ENCODE measurements at places on chromosomes 3 and 15.

GRCh38 chr15:79849789-79850188 is 47.0 kb downstream of the MTHFS start:
- DNase-seq = no peak

DNA sequence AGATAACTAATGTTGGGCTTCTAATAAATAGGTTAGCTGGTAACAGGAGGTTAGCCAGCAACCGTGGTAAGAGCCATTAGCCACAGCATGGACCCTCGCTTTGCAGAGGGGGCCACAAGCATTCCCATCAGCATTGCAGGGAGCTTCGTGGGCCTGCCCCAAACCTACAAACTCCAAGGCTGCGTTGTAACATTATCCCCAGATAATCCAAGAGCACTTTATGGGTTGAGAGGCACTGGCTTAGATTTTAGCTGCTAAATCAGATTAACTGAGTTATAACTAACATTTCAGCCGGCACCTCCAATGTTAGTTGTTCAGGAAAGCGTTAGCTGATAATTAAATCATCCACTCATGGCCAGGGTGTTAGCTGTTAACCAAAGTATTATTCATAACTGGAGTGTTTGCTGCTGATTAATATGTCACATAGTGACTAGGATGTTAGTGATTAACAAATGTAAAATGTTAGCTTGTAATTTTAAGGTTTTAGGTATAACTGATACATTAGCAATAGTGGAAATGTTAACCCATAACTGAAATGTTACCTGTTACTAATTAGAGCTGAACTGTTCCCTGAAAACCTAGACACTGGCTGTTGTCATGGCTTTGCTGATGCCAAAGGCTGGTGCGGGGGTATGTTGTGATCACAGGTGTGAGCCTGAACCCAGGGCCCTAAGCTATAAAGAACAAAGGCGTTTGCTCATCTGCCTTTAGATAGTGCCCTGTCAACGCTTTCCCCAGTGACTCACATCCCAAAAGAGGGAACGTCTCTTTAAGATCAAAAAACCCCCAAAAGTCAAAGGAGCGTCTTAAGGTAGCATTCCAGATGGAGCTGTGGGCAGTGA is 56.2 kb downstream of the SLC6A6 start:
- DNase-seq = no peak

DNA sequence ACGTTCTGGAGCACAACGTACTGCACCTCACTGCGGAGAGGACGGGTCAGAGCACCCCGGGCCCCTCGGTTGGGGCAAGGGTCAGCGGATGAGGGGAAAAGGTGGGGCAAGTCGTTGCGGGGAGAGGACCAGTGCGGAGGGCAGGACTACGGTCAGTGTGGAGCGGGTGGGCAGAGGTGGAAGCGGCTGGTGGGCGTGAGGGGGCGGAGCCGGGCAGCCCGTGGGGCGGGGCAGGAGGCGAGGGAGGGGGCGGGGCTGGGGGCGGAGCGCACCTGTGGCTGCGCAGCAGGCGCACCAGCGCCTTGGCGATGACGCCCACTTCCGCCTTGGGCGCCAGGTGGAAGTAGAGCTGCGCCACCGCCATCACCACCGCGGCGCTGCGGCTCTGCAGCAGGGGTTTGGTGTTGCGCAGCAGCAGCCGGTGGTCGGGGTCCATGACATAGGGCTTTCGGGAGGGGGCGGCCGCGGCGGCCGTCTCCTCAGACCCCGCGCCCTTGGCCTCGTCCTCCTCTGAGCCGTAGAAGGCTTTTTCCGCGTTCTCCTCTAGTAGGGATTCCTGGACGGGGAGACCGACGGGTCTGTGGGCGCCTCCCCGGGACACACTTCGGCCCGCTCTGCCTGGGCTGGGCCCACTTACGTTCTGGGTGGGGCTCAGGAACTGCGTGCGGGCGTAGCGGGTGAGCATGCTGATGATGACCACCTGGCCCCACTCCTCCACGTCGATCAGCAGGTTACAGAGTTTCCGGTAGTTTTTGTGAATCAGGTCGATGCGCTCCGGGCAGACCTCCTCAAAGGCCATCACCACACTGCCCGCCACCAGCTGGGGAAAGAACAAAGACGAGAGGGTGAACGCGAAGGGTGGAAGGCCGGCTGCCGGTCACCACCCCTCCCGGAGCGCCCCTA is 29.2 kb downstream of the AP3B2 start:
- peak; percentile 86 for DNase-seq

- no peak for DNase-seq
Observed at GRCh38 chr15:72057548-72058091, 60.3 kb downstream of the MYO9A start.

GRCh38 chr3:122006267-122006666 is 15.8 kb downstream of the ILDR1 start:
- DNase-seq = no peak

DNA sequence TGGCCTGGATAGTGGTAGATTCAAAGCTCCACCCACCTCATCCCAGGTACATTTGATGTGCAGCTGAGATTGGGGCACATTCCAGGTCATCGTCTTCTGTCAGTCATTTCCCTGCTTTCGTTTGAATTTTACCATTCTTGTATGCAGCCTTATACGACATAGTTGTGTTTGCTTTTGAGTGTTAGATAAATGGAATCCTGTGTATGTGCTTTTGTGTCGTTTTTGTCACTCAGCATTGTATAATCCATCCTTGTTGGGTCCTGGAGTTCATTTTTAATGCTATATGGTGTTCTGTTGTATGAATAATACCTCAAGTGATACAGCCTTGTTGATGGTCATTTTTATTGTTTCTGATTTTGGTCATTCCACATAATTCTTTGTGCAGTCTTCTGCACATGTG is 7.3 kb downstream of the RCCD1 start:
- no peak for DNase-seq

- DNase-seq = no peak
Observed at GRCh38 chr15:70140543-70141375, 43.0 kb upstream of the TLE3 start.

- no peak for DNase-seq
Observed at GRCh38 chr3:16288664-16289063, 23.7 kb downstream of the OXNAD1 start.

DNA sequence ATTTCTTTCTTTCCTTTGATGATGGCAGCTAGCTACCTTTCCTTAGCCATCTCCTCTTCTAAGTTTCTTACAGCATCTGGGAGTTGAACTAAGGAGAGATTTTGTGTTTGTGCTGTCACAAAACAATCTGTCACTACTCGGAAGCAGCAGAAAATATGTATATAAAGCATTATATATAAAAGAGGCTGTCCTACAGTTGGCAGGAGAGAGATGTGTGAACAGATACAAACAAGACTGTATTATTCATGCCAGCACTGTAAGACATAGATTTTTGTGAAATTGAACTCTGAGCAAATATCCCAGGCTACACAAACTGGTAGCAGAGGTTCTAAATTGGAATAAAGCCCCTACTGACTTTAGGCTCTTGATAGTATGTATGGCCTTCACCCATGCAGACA is 577.5 kb upstream of the NECTIN3 start:
- no peak for DNase-seq

DNA sequence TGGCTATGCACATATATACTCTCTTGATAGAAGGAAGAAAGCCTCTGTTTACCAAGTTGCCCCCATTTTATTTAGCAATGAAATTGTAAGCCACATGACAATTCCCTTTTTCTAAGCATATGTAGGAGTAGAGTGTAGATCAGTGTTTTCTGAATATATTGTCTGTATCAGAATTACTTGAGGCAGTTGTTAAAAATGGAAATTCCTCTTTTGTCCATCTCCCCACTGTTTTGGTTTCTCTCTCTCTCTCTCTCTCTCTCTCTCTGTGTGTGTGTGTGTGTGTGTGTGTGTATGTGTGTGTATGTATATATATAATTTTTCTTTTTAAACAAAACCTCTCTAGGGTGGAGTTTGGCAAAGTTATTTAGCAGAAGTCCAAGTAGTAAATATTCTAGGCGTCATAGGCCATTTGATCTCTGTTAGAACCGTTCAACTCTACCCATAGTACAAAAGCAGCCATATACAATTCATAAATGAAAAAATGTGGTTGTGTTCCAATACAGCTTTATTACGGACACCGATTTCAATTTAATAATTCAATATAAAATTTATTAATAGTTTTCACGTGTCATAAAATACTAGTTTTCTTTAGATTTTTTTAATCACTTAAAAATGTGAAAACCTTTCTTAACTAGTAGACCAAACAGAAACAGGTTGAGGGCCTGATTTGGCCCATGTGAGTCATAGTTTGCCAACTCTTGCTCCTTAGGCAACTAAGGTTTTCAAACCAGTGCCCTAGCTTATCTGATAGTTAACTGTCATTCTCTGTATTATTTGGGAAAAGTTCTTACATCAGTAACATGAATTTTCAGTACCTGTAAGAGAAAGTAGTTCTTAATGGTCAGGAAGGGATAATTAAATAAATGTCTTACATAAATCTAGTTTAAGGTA is 39.8 kb downstream of the UBE2E1 start:
- no peak for DNase-seq

- DNase-seq = no peak
Observed at GRCh38 chr15:38696109-38696727, 131.6 kb upstream of the RASGRP1 start.

DNA sequence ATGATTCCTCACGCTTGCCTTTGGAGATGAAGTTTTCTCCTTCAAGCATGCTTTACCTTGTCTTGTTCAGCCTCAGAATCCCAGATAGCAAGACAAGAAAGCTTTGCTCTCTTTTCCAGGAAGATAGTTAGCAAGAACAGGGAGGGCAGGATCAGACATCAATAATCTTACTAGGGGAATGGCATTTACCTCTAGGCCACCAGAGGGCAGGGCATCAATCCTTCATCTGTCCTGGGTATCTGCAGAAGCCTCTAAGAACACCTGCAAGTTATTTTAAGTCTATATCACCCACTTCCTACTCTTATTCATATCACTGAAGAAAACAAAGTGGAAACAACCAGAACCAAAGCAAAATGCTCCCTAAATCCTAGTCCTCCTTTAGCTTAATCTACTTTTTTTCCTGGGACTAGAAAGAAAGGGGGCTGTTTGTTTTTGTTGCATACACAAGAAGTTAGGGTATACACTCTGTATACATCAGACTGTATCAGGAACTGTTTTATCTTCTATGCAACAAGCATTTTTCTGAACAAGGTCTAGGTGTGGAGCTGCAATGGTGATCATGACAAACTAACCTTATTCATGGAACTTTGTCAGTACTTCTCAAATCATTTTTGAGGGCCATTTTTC is 862.5 kb downstream of the CADM2 start:
- peak; percentile 52 for DNase-seq

GRCh38 chr3:134066651-134067530 is 37.2 kb upstream of the SLCO2A1 start:
- DNase-seq = peak; percentile 48

DNA sequence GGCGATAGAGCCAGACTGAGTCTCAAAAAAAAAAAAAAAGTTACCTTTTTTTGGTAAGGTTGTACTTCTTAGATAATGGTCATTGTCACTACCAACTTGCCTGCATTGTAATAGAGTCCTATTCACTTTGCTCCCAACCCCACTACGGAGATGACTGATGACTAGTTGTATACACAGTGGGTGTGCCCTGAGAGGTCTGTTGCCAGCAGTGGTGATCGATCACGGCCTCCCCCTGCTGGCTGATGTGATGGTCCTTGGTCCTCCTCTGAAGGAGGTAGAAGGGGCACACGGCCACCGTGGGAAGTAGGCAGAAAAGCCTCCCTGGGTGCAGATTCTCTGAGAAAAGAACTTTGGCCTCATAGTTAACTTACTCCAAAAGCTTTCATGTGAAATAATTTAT is 10.7 kb downstream of the GCNT3 start:
- DNase-seq = peak; percentile 57
